ENCODE measurements at places on chromosomes 4 and X.

- DNase-seq: no peak
Measured at GRCh38 chr4:129344058-129344457, 248.1 kb downstream of the C4orf33 start.

DNA sequence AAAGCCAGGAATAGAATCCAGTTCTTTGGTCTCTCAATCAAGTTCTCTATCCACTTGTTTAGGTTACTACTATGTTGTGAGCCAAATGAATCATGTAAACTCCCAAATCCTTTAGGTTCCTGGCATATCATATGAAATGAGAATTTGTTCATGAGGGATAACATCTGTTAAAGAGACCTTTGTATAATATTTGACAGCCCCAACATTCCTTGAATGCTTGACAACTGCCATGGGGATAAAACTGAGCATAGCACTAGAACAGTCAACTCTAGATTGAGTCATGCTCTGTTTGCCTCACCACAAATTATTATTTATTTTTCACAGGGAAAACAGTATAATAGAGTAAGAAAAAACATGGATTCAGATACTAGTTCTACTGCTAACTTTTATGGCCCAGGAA, 93.3 kb downstream of the NAA11 start:
- DNase-seq: no peak

DNA sequence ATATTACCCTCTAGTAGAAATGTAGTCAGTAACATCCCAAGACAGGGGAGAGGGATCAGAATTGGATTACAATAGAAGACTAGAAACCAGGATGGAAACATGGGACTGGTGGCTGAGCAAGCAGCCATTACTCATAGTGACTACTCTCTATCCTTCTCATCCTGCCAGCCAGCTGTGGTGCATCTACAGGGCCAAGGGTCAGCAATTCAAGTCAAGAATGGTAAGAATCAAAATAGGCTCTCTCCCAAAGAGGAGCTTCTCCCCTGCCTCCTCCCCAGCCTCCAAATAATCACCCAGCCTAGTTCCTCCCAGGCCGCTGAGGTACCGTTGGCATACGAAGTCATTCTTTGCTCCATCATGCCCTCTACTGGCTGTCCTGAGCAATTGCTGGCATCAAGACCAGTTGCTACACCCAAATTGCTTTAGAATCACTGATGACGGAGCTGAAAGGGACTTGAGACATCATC, 19.4 kb downstream of the AWAT2 start:
- no peak for DNase-seq

GRCh38 chrX:20906571-20906970, 467.6 kb upstream of the CNKSR2 start:
- DNase-seq: no peak
